ENCODE measurements at places on chromosomes 5 and 9.

- DNase-seq: no peak
Observed at GRCh38 chr9:37468620-37469019, 3.4 kb upstream of the ZBTB5 start.

- DNase-seq: no peak
Observed at GRCh38 chr5:121988488-121988887, 26.7 kb downstream of the SRFBP1 start.

DNA sequence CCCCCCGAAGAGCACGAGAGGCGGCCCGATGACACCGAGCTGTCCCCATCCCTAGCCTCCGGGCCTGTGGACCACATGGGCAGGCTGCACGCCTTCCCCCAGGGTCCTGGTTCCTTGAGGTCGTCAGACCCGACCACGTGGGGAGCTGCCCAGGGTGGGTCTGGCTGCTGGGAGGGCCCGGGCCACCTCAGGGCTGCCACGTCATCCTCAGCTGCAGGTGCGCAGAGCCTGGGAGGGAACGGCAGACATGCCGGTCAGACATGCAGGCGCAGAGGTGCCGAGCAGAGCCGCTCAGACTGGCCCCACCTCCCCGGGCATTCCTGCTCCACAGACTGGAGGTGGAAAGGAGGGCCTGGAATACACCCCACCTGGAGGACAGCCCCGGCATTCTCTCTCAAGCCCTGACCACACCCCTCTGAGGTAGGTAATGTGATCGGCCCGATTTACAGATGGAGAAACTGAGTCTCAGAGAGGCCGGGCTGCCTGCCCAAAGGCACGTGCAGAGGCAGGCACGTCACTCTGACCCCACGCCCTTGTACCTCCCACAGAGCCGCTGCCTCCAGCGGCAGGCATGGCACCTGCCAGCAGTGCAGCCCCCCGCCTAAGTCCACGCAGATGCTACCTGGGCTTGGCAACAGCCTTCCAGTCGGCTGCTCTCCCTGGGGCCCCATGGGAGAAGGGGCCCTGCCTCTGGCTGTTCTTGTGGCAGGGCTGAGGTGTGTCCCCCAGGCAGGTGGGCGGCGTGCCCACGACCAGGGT is 649 bp downstream of the CCDC187 start:
- DNase-seq: no peak

DNA sequence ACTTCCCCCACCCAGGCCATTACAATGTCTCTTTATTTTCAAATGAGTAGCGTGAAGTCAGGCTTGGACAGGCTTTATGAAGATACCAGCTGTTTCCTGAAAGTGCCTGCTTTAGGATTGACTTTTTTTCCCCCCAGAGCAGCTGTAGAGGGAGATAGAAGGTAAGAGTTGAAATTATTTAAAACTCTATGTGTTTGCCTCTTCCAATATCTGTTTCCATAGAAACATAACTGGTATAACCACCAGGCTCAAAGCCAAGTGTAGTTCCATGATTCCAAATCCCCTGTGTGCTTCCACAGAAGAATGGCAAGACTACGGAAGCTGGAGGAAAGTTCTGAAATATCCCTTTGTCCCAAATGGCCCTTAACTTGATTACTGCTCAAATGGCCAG is 87.4 kb upstream of the TBC1D2 start:
- DNase-seq: no peak

GRCh38 chr9:78158286-78158685 is 77.6 kb upstream of the CEP78 start:
- DNase-seq: peak; percentile 54

GRCh38 chr5:61878471-61878870 is 427.5 kb upstream of the KIF2A start:
- no peak for DNase-seq

GRCh38 chr5:59301727-59302126 is 591.8 kb downstream of the PDE4D start:
- DNase-seq: peak; percentile 3

- peak; percentile 97 for DNase-seq
Observed at GRCh38 chr5:111530298-111530740, 18.0 kb upstream of the STARD4 start.

DNA sequence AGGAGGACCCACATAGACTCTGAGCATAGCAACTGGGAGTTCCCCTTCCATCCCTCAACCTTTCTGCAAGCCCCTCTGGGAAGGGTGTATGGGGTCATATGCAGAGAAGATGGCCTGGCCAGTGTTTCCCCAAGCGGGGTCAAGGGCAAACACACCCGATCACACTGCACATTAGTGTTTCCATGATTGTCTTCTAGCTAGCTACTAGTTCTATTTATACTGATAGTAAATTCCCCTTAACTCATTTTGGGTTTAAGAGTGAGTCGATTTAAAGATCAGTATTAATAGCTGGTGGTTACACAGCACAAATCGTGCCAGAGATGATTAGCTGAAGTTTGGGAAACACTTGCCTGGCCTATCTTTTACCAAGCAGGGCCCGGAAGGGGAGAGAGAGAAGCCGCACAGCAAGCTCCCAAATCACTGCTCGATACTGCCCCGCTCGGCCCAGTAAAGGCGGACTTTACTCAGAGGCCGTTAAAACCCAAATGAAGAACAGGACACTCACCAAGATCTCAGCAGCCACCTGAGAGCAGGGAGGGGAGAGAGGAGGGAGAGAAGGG is 29.4 kb upstream of the TNIP1 start:
- no peak for DNase-seq

DNA sequence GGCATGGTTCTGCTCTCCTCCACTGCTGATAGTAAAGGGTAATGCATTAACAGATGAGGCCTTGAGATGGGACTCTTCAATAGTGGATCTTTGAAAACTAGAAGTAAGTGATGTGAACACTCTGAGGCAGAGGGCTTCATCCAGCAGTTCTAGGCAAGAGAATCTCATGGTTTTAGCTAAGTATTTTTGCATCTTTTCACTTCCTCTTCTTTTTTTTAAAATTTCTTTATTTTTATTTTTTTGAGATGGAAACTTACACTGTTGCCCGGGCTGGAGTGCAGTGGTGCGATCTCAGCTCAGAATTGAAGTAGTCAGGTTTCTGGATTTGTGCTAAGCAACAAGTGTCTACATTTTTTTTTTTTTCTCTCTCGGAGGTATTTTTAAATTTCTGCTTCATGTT is 101.9 kb downstream of the MTRR start:
- no peak for DNase-seq

GRCh38 chr9:3136230-3136629 is 292.3 kb upstream of the PUM3 start:
- no peak for DNase-seq

- DNase-seq: peak; percentile 30
Observed at GRCh38 chr9:136844761-136845464, 2.6 kb downstream of the AJM1 start.

DNA sequence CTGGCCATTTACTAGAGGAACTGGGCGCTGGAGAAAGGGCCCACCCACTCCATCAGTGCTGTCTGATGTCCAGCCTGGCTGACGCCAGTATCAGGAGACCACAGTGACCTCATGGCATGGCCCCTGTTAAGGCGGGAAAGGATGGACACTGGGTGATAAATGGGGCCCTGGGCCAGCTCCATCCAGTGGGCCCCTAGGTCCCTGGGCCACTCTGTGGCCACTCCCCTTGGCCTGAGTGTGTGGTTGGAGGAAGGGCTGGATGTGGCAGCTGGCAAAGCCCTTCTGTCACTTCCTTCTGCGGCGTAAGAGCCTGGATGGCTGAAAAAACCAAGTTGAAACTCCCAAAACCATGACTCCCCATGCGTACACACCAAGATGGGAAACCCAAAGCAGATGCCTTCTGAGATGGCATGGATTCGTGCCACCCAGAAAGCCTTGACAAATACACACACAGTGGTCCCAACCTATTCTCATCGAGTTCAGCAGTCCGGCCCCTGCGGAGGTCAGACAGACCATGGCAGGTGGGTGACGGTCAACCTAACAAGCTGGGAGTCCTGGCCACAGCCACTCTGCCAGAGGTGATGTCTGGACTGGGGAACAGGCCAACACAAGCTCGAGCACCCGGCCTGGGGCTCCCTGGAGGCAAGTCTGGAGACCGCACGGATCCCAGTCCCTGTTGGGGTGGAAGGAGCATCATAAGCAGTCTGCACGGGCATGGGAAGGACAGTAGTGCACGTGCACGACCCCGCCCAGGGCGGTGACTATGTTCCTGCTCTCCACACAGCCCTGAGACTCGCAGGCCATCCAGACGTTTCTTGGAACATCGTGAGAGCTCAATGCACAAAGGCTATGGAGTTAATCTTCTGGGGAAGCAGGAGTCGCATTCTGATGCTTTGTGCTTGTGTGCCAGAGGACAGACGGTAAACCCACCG is 45.2 kb upstream of the NOTCH1 start:
- peak; percentile 56 for DNase-seq
